GM23338 (cell line): ENCODE measurements at places on chromosomes 3 and 15. TPM values are rescaled to one million over a fixed set of nuclear protein-coding genes. Genes with fewer than 3 reads are reported as not detected.
A peak's percentile ranks its signal among the peaks of the same experiment; 100 is the strongest.

DNA sequence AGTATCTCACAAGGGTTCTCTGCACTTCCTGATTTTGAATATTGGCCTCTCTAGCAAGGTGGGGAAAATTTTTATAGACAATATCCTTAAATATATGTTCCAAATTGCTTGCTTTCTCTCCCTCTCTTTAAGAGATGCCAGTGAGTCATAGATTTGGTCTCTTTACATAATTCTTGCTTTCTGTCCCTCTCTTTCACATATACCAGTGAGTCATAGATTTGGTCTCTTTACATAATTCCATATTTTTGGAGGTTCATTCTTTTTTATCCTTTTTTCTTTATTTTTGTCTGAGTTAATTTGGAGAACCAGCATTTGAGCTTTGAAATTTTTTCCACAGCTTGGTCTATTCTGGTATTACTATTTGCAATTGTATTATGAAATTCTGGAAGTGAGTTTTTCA lies 77.7 kb upstream of the NUDT16 start:
- H3K36me3 ChIP-seq = no peaks in the 10 kb centered on the region
- H3K27me3 ChIP-seq = no peaks in the 10 kb centered on the region
- H3K4me1 ChIP-seq = no peaks in the 10 kb centered on the region
- no peak overlapping the region for H3K27ac ChIP-seq

- no peaks in the 10 kb centered on the region for H3K36me3 ChIP-seq
- no peak overlapping the region for H3K4me3 ChIP-seq
- no peak overlapping the region for H3K27ac ChIP-seq
- no peaks in the 10 kb centered on the region for H3K27me3 ChIP-seq
- no peaks in the 10 kb centered on the region for H3K4me1 ChIP-seq
Measured at GRCh38 chr3:143240886-143241285, 121.3 kb downstream of the CHST2 start.

GRCh38 chr15:68252925-68253534 lies 23.5 kb upstream of the CLN6 start:
- H3K36me3 ChIP-seq = no peaks in the 10 kb centered on the region
- no peak overlapping the region for H3K4me3 ChIP-seq
- H3K27me3 ChIP-seq = no peaks in the 10 kb centered on the region
- no peak overlapping the region for H3K27ac ChIP-seq
- H3K4me1 ChIP-seq = peaks cover 4% of the 10 kb centered on the region
- peak; percentile 92 for DNase-seq

GRCh38 chr15:38691965-38692788 lies 127.6 kb upstream of the RASGRP1 start:
- H3K27me3 ChIP-seq = no peaks in the 10 kb centered on the region
- no peak overlapping the region for H3K27ac ChIP-seq
- H3K4me1 ChIP-seq = no peaks in the 10 kb centered on the region
- H3K4me3 ChIP-seq = no peak overlapping the region

DNA sequence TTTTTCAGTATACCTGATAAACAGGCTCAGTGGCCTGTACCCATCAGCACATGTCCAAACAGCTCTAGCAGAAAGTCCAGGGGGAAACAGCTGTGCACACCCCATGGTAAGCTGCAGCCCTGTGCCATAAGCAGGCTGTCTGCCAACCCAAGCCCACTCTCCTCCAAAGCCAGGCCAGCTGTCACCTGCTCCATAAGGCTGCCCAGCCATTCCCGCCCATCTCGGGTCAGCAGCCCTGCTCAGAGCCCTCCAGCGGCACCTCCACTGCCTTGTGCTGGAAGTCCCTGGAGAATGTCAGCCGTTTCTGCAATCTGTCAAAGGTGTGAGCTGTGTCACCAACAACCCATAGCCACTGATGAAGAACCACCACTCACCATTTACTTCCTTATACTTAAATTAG lies 82.0 kb downstream of the NTRK3 start:
- no peaks in the 10 kb centered on the region for H3K4me1 ChIP-seq
- no peaks in the 10 kb centered on the region for H3K36me3 ChIP-seq
- no peak overlapping the region for H3K4me3 ChIP-seq
- no peak overlapping the region for H3K27ac ChIP-seq
- no peaks in the 10 kb centered on the region for H3K27me3 ChIP-seq

DNA sequence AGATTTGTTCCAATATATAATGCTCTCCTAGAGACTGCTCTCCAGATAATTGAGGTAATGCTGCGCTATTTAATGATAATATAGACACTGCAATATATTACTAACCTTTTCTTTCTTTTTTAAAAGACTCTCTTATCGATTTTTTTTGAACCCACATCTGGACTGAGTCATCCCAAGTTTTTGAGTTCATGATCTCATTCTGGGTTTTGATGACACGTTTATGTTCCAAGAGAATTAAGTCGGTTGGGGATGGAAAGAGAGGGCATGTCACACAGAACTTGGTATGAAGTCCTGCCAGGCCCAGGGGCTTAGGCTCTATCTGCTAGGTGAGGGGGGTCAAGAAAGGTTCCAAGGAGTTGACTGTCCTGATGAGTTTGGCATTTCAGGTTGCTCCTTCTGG lies 431.1 kb downstream of the MFSD1 start:
- H3K27ac ChIP-seq = no peak overlapping the region
- H3K4me1 ChIP-seq = peaks cover 24% of the 10 kb centered on the region
- DNase-seq = no peak
- no peak overlapping the region for H3K4me3 ChIP-seq
- no peaks in the 10 kb centered on the region for H3K36me3 ChIP-seq
- no peaks in the 10 kb centered on the region for H3K27me3 ChIP-seq

DNA sequence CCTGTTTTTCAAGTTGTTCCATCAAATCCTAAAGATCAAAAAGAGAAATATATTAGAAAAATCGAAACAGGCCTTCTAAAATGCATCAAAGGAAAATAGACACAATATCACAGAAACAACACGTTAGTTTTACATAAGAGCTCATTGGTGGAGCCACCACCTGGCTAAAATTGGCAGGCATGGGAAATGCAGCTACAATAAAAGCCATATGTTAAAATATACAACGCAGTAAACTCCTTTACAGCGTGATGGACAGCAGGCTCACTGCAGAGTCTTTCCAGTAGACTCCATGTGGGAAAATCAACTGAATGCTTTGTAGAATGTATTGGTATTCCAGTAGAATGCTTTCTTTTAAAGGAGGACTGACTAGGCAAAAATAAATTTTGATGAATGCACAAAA lies 40.9 kb upstream of the MYO5C start:
- no peak overlapping the region for H3K4me3 ChIP-seq
- H3K27me3 ChIP-seq = no peaks in the 10 kb centered on the region
- no peak overlapping the region for H3K27ac ChIP-seq
- H3K36me3 ChIP-seq = no peaks in the 10 kb centered on the region

- H3K4me1 ChIP-seq = peaks cover 35% of the 10 kb centered on the region
- H3K4me3 ChIP-seq = peak within 1 kb of the TSS; percentile 95
- no peaks in the 10 kb centered on the region for H3K36me3 ChIP-seq
- peak within 1 kb of the TSS; percentile 100 for H3K27ac ChIP-seq
- no peaks in the 10 kb centered on the region for H3K27me3 ChIP-seq
Measured at GRCh38 chr3:136196064-136196400, at the start of gene MSL2. TSS of gene MSL2 (minus strand) at chr3:136196335. CDS start at chr3:136195113, 1,222 bp downstream.

- H3K36me3 ChIP-seq = no peaks in the 10 kb centered on the region
- H3K27me3 ChIP-seq = no peaks in the 10 kb centered on the region
- DNase-seq = no peak
- no peak overlapping the region for H3K27ac ChIP-seq
- H3K4me1 ChIP-seq = no peaks in the 10 kb centered on the region
Measured at GRCh38 chr3:27752926-27753325, 30.8 kb upstream of the EOMES start.

DNA sequence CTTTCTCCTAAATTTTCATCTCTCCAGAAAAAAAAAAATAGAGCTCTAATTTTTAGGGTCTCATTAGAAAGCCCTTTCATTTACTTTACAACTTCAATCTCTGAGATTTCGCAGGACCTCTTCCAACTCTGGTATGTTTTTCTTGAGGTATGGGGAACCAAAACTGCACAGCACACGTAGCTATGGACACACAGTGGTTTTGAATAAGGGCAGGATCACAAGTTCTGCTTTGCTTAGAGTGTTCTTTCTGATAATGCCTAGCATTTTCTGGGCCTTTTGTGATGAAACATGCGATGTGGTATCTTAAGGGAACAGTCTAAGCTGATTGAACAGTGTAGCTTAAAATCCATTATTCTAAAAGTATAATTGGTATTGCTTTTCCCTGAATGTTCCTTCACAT lies 25.3 kb downstream of the ZNF592 start:
- no peak for DNase-seq
- no peak overlapping the region for H3K27ac ChIP-seq
- no peaks in the 10 kb centered on the region for H3K36me3 ChIP-seq
- H3K27me3 ChIP-seq = no peaks in the 10 kb centered on the region
- H3K4me3 ChIP-seq = no peak overlapping the region

SPINK8 gene
- total RNA-seq = not detected in 2 replicates

ZNF502 gene
- 3.2 and 4.7 TPM in 2 replicates for total RNA-seq

PTX3 gene
- total RNA-seq = 2.4 TPM in 2 replicates

ALDH1L1 gene
- total RNA-seq = 0.82 and 1.3 TPM in 2 replicates

CACNA2D3 gene
- 2.3 and 3.7 TPM in 2 replicates for total RNA-seq

NR2E3 gene
- 0.62 and 1.3 TPM in 2 replicates for total RNA-seq

DCP1A gene
- total RNA-seq = 14.8 and 19.3 TPM in 2 replicates
